ENCODE measurements at places on chromosomes 5 and 9.

GRCh38 chr5:68330574-68330973 is 115.0 kb downstream of the PIK3R1 start:
- no peaks in the 10 kb centered on the region for H3K27me3 ChIP-seq
- no peak overlapping the region for H3K4me3 ChIP-seq
- DNase-seq = no peak
- no peaks in the 10 kb centered on the region for H3K36me3 ChIP-seq
- no peaks in the 10 kb centered on the region for H3K4me1 ChIP-seq

GRCh38 chr9:109020581-109021511 is 7.5 kb upstream of the CTNNAL1 start:
- no peak overlapping the region for H3K4me3 ChIP-seq
- peaks cover 7% of the 10 kb centered on the region for H3K4me1 ChIP-seq
- H3K27me3 ChIP-seq = no peaks in the 10 kb centered on the region
- H3K27ac ChIP-seq = no peak overlapping the region

DNA sequence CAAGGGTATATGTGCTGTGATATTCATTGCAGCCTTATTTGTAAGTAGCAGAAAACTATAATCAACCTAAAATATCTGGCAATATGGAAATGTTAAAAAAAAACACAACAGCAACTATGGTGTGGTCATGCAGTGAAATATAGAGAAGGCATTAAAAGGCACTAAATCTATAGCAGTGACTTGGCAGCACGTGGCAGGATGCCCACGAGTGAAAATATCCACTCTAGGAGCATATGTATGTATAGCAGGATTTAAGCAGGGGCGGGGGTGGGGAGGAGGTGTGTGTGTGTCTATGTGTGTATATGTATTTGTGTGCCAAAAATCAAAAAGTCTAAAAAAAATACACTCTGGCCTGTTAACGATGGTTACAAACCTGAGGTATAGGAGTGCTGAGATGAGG is 115.6 kb downstream of the RPS23 start:
- no peaks in the 10 kb centered on the region for H3K36me3 ChIP-seq
- H3K27me3 ChIP-seq = no peaks in the 10 kb centered on the region
- H3K4me1 ChIP-seq = peaks cover 44% of the 10 kb centered on the region
- H3K27ac ChIP-seq = no peak overlapping the region

GRCh38 chr5:33501899-33502298 is 61.1 kb downstream of the TARS1 start:
- no peaks in the 10 kb centered on the region for H3K27me3 ChIP-seq
- H3K4me3 ChIP-seq = no peak overlapping the region
- DNase-seq = no peak

DNA sequence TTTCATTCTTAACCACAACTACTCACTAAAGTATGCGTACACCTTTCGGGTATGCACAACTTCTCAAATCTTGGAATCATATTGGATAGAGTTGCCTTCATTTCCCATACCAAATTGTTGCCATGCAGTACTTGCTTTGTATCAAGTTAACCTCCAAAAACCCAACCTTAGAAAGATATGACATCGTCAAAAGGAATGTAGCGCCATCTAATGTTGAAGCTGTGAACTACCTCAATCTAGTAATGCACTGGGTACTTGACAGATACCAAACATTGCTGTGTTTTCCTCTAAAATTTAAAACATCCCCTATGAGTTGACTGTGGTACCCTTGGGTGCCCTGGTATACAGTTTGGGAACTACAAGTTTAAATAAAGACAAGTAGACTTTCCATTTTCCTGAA is 318.4 kb downstream of the ARL15 start:
- H3K4me3 ChIP-seq = no peak overlapping the region
- no peak overlapping the region for H3K27ac ChIP-seq
- H3K36me3 ChIP-seq = no peaks in the 10 kb centered on the region
- DNase-seq = no peak
- H3K27me3 ChIP-seq = no peaks in the 10 kb centered on the region

DNA sequence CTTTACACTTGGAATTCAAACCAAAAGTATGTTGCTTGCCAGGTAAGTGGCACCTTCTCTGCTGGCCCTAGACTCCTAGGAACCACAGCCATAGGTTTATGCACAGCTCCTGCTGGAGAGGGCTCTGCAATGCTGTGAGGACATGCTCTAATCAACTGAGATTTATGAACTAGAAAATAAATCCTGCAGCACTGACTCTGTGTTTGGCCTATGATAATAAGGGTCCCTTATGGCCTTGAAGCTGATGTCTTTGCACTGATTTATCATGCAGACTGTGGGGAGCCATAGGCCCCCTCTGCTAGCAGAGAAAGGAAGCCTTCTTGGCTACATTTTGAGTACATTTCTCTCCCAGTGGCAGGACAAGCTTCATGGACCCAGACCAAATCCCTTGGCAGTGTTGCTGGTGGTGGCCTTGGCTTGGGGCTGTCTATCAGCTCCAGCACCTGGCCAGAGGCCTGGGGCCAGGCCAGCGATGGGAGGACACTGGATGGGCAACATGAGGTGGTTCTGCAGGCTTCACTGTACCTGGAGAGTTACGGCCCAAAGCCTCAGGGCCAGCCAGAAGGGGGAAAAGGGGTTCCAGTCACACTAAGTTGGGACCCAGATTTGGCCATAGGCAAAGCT is 178.0 kb downstream of the SEMA6A start:
- H3K27me3 ChIP-seq = no peaks in the 10 kb centered on the region
- H3K4me3 ChIP-seq = no peak overlapping the region
- no peak overlapping the region for H3K27ac ChIP-seq
- DNase-seq = no peak

DNA sequence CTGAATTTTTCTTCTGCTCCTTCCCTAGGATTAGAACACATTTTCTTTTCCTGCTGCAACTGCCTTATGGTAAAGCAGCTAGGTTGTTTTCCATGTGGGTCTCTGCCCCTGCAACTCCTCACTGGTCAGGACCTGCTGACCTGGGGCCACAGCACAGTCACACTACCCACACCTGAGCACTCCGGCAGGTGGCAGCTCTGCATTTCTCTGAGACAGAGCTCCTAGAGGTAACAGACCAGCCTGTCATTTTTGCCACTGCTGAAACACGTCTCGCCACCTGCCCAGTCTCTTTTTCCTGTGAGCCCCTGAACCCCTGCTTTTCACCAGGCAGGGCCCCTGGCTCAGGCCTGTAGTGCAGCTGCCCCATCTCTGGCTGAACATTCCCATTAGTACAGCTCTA is 609.6 kb downstream of the HINT1 start:
- no peak for DNase-seq
- H3K4me3 ChIP-seq = no peak overlapping the region
- H3K27ac ChIP-seq = no peak overlapping the region
- H3K4me1 ChIP-seq = peaks cover 7% of the 10 kb centered on the region

- H3K36me3 ChIP-seq = no peaks in the 10 kb centered on the region
- no peaks in the 10 kb centered on the region for H3K27me3 ChIP-seq
- no peak for DNase-seq
- H3K4me1 ChIP-seq = no peaks in the 10 kb centered on the region
Measured at GRCh38 chr9:110808599-110808980, 140.0 kb downstream of the MUSK start.

DNA sequence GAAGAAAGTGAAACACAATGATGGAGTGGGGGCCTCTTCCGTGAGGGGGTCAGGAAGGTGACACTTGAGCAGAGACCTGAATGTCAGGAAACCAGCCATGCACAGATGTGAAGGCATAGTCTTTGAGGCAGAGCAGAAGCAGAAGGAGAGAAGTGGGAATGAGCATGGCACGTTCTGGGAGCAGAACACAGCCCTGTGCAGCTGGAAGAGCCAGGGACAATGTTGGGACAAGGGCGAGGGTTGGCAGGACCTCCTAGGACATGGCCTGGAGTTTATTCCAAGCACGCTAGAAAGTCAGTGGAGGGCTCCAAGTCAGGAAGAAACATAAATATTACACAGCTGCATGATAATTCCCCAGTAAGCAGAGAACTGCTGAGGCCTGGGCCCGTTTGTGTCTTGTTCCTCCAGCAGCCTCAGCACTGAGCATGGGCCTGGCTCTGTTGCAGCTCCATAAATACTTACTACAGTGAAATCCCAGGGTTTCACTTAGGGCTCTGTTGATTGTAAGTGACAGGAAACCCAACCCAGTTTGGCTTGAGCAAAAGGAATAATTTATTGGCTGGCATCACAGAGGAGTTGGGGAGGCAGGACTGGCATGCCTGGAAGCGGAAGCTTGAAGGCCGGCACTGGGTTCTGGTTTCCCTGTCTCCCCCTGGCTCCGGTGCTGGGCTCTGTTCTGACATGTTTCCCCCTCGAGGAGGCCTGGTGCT is 66.2 kb downstream of the MVB12B start:
- H3K27me3 ChIP-seq = no peaks in the 10 kb centered on the region
- peak overlapping the region; percentile 50 for H3K27ac ChIP-seq
- no peak overlapping the region for H3K4me3 ChIP-seq
- H3K4me1 ChIP-seq = peaks cover 63% of the 10 kb centered on the region

- peaks cover under 1% of the 10 kb centered on the region for H3K4me1 ChIP-seq
- H3K36me3 ChIP-seq = no peaks in the 10 kb centered on the region
- no peak overlapping the region for H3K27ac ChIP-seq
- H3K27me3 ChIP-seq = no peaks in the 10 kb centered on the region
- no peak overlapping the region for H3K4me3 ChIP-seq
- no peak for DNase-seq
Measured at GRCh38 chr5:123427281-123427680, 4.1 kb upstream of the CEP120 start.

- H3K4me3 ChIP-seq = no peak overlapping the region
- no peaks in the 10 kb centered on the region for H3K36me3 ChIP-seq
- H3K27ac ChIP-seq = peak overlapping the region; percentile 68
Measured at GRCh38 chr9:3880851-3881250, 355.1 kb upstream of the RFX3 start.

GRCh38 chr5:155562158-155562557 is 548.6 kb downstream of the KIF4B start:
- DNase-seq = no peak
- no peaks in the 10 kb centered on the region for H3K36me3 ChIP-seq
- no peak overlapping the region for H3K4me3 ChIP-seq

- DNase-seq = no peak
- no peak overlapping the region for H3K4me3 ChIP-seq
- no peaks in the 10 kb centered on the region for H3K27me3 ChIP-seq
Measured at GRCh38 chr9:110767559-110768063, 99.0 kb downstream of the MUSK start.

DNA sequence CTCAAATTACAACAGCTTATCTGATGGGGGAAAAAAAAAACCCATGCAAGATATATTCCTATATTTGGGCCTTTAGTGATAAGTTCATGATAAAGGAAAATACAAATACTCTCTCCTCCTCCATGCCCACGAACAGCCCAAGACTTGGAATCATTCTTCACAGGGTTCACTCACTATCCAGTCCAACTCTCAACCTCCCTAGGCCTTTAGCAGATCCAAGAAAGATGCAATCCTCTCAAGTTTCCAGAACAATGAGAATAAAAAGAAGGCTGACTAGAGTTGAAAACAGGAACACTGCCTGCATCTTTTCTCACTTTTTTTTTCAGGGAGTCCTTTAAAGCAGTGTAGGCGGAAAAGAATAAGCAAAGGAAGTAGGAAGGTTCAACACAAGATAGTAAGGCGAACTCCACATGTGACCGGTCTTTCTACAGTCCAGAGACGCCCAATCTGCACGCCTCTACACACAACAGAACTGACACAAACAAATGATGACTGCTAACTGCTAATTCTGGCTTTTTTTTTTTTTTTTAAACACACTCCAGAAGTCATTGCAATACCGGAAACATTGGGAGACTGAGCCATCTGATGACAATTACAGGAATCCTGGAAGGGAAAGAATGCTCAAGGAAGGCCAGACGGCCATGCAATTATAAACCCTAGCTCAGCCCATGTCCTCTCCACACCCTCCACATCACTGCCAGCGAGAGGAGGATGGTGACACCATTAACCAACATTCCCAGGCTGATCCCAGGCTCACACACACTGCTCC is 75.4 kb downstream of the BNC2 start:
- H3K36me3 ChIP-seq = no peaks in the 10 kb centered on the region
- peaks cover 5% of the 10 kb centered on the region for H3K4me1 ChIP-seq
- DNase-seq = peak; percentile 36
- H3K27me3 ChIP-seq = no peaks in the 10 kb centered on the region
